ENCODE measurements at places on chromosomes 12 and 14. TPM values are rescaled to one million over a fixed set of nuclear protein-coding genes. Genes with fewer than 3 reads are reported as not detected.

DNA sequence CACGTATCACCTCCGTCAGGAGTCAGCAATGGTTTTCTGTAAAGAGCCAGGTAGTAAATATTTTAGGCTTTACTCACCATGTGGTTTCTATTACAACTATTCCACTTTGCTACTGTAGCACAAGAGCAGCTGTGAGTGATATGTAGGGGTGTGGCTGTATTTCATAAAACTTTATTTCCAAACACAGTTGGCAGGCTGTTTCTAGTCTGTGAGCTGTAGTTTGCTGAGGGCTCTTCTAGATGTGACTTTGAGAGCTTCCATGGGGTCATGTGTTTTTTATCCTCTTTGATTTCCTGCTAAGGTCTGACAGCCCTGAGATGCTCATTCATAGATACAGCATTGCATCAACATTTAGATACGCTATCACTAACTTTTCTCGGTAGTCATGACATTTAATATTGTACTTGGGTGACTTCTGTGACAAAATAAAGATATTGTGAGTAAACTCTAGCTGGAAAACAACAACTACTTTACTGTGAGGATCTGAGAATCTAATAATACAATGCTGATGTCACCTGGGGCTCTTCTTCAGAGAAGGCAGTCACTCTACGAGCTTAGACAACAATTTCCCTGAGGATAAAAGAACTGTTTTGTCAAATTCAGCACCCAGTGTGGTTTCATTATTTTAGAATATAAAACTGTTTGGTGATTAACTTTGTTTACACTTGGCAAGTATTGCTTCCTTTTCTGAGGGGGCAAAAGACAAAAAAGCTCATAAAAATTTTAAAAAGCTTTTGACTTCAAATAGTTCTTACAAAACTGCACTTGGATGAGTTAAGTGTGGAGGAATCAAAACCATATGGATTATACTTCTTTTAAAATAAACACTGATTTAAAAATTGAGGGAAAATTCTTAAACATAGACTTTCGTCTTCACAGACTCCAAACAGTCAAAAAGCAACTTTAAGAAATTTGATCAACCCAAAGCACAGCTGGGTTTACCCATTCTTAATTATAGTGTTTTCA is 231.2 kb upstream of the DCN start:
- ATAC-seq: no peak

MGST1 gene
- 345 TPM for total RNA-seq

PLEKHD1 gene
- 0.14 TPM for total RNA-seq

ZDHHC22 gene
- total RNA-seq: 23.7 TPM

DNA sequence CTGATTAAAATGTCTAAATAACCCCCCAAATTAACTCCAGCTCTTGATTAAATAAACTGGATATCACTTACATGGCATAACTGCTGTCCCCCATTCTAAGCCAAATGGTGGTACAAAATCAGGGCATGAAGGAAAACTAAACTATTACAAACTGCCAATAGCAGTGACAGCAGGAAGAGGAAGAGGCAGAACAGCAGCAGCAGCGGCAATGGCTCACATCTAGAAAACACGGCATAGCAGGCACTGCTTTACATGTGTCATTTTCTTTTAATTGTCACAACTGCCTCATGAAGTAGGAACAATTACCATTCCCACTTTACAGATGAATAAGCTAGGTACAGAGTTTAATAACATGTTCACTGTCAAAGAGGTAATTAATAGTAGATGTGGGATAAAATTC is 92.0 kb downstream of the EPS8 start:
- no peak for ATAC-seq

- ATAC-seq: no peak
Observed at GRCh38 chr14:79881299-79881698, 330.0 kb downstream of the DIO2 start.

- ATAC-seq: no peak
Observed at GRCh38 chr14:64756712-64757111, 52.5 kb downstream of the PLEKHG3 start.

MYF6 gene
- not detected for total RNA-seq

ASCL1 gene
- total RNA-seq: 4.6 TPM

HCAR2 gene
- 0.53 TPM for total RNA-seq

FAM90A1 gene
- total RNA-seq: 0.38 TPM

- no peak for ATAC-seq
Observed at GRCh38 chr12:69779928-69780327, 41.3 kb downstream of the RAB3IP start.

DNA sequence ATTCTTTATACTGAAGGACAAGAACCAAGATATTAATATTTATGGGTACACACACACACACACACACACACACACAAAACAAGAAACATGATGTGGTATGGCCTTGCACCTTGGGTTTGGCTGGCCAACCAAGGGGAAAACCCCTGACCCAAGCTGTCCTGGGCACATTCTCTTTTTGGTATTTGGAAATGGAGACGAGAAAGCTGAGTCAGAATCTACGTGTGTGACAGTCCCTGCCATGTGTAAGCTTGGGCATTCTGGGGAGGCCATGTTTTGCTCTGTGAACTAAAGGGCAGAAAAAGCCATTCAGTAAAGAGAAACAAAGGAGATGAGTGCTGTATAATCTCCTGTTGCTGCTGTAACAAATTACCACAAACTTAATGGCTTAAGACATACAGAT is 35.6 kb downstream of the PTGER2 start:
- no peak for ATAC-seq

KRT83 gene
- total RNA-seq: not detected

DNA sequence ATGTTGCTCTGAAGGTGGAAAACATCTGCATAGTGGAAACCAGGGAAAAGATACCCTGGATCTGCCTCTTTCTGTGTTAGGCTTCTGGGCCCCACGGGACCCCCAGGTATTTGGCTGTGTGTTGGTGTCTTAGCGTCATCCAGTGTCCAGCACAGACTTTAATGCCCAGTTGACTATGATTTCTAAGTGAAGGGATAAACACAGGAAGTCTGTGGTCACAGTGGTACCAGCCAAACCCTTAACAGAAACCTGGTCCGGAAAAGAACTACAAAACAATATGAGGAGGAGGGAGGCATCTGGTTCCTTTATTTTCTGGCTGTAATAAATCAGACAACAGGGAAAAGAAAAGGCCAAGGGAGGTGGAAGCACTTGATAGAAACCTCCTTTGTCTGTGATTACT is 56.4 kb downstream of the CMKLR1 start:
- no peak for ATAC-seq

DNA sequence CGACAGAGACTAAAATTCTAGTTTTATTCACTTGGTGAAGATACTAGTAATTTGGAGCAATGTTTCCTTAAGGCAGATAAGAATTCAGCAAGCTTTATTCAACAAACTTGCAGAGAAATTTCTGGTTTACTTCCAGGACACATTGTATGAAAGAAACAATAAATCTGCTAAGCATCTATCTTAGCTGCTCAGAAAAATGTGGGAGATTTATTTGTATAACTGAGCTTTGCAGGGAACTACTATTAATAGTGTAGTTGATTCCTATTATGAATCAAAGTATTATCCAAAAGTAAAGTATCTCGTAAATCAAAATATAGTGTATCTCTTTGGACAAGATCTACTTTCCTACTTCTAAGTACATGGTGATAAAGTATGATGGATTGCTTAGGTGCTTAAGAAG is 239.4 kb upstream of the TMTC1 start:
- no peak for ATAC-seq

IFNG-AS1 gene
- total RNA-seq: 0.25 TPM

DNA sequence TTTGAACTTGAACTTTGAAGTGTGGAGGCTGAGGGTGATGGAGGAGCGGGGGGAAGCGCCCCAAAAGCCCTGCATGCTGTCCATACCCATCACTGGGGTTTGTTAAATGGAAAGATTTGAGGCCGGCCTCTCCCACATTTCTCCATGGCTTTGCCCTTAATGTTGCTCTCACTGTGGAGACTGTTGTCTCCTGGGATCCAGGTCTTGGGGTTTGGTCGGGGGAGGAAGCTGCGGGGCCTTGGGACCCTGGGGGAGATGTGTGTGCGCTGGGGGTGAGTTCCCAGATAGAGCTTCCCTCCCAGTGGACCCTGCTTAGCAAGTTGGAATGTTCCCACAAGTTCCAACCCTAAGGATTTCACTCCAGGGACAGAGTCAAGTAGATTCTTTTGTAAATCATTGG is 28.0 kb upstream of the LRTM2 start:
- ATAC-seq: no peak

DNA sequence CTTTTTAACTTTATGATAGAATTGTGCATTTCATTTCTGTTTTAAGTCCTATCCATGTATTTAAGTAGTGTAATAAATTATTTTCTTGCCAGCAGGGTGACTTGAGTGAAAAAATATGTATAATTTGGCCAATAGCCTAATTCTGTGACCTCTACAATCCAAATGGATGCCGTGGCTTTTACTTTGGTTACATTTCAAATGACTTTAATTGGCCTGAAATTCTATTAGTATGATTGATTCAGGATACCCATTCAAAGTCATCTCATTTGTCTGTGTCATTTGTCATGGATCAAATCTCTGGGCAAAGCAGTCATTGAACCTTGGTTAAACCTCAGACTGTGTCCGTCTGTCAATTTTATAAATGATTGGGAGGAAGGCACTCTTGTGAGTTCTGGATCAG is 29.6 kb downstream of the CRADD start:
- no peak for ATAC-seq

GRCh38 chr12:39375206-39375808 is 67.6 kb downstream of the KIF21A start:
- ATAC-seq: no peak

GRCh38 chr12:27607591-27607990 is 83.6 kb downstream of the PPFIBP1 start:
- no peak for ATAC-seq

UNC79 gene
- total RNA-seq: 17.8 TPM

DNA sequence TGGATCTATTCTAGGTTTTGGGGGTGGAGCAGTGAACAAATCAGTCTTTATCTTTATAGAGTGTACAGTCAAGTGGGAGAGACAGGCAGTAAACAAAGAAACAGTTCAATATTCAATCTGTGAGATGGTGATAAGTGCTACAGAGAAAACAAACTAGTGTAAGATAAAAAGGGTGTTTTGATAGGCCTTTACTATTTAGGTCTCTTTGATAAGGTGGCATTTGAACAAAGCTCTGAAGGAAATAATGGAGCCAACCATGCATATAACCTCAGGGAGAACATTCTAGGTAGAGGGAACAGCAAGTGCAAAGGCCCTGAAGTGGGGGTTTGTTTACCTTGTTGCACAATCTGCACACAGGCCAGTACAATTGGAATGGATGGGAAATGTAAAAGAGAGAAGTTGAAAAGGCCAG is 47.3 kb downstream of the PTPN11 start:
- no peak for ATAC-seq

GRCh38 chr12:66047411-66048021 is 83.0 kb downstream of the LLPH start:
- no peak for ATAC-seq

DNA sequence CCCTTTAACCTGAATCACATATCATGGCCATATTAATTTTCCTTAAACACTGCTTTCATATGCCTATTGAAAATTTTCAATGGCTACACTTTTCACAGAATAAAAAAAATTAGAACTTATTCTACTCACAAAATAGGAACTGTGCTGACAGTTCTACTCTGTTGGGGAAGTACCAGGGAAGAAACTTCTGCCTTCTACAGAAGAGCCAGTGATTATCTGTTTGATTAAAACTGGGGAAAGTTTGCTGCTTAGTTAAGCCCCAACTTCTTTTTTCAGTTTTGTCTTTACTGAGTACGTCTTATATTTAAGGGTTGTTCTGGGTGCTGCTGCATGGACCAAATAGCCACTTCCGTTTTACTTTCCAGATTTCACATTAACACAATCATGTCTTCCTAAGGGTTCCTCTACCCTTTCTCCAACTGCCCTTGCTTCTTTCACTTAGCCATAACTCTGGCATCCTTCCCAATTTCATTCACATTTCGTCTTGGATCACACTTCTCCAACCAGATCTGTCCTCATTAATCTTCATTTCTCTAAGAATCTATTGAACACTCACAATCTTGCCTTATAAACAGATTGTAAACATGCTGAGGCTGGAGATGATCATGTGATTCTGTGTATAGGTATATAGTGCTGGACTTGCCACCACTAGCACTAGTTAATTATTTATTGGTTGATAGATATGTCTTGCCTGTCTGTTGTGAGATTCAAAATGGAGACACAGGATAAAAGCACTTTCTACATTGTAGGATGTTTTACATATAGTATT is 1.9 kb upstream of the SEL1L start:
- ATAC-seq: no peak

TMTC2 gene
- 31.6 TPM for total RNA-seq

DNA sequence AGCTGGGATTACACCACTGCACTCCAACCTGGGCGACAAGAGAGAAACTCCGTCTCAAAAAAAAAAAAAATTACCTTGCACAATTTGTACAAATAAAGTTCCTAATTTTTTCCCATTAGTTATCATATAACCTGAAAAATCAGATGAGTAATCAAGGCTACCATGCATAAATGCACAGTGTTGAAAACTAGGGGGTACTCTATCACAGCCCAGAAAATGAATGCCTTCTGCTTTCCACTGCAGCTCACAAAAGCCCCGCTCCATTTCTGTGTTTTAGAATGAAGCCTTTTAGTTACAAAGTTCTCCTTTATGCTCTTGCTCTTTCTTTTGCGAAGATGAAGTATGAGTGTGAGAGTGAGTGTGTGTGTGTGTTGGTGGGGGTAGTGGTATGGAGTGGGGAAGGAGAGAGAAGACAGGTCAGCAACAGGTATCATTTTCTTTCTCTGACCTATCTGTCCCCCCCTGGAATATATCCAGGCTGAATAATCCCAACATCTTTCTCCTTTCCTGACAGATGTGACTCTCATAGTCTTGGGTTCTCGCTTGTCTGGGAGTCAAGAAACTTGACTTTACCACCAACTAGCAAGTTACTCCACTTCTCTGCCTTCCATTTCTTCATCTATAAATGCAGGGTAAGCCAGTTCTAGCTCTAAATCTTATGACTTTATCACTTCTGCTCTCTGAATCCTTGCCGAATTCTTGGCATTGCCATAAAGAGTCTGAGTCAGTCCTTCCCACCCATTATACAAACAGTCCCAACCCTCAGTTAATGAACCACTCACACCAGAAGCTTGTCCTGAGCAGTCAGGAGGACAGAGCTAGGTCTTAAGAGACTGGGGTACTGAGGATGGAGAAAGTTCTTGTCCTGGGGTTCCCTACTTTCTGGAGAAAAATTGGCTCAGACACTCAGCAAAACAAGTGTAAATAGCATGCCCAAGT is 16.1 kb downstream of the BIN2 start:
- ATAC-seq: peak; percentile 100
